Aorta (tissue), 5 donors: ENCODE measurements at places on chromosomes 5 and 9. TPM values are rescaled to one million over a fixed set of nuclear protein-coding genes. Genes with fewer than 3 reads are reported as not detected.

The RETREG1 gene
- total RNA-seq: 9.7 TPM

DNA sequence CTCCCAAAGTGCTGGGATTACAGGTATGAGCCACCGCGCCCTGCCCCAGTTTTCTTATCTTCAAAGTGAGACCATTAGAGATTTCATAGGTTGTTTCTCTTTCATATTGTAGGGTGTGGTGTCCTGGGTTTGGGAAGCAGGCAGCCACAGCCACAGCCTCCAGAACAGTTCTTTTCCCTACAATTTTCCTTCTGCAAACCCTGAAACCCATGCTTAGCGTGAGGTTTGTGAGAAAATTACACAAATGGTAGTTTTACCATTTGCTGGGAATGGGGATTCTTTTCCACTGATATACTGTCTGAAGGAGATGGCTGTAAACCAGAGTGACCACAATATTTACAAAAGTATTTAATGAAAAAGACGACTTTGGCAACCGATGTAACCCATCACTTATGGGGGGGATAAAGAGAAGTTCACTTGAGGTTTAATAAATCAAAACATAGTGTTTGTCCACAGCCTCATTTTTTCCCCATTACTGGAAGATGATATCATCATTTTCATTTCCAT, 26.7 kb upstream of the ECM2 start:
- H3K4me1 ChIP-seq: no peaks in the 10 kb centered on the region
- no peak for DNase-seq
- H3K4me3 ChIP-seq: no peak overlapping the region
- peaks cover 2% of the 10 kb centered on the region for H3K27me3 ChIP-seq
- no peak overlapping the region for H3K27ac ChIP-seq

The FSD1L gene
- total RNA-seq: 6.9 TPM

The FBP2 gene
- total RNA-seq: not detected

DNA sequence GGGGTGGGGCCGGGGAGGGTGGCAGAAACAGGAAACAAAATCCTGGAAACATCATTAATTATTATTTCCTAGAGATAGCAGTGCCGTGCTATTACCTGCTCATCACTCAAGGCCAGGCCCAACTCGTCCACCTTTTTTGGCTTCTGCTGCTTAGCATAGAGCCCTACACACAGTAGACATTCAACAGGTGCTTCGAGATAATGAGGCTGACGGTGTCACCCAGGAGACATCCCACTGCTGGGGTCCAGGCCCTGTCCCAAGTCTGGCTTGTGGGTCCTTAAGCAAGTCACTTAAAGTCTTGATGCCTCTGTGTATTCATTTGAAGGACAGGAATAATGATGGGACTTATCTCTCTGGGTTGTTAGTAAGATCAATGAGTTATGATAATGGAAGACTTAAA, 506.6 kb downstream of the BNC2 start:
- H3K27ac ChIP-seq: no peak overlapping the region
- no peaks in the 10 kb centered on the region for H3K4me1 ChIP-seq
- no peaks in the 10 kb centered on the region for H3K27me3 ChIP-seq
- DNase-seq: no peak
- no peak overlapping the region for H3K4me3 ChIP-seq
- no peaks in the 10 kb centered on the region for H3K36me3 ChIP-seq

The MYMK gene
- total RNA-seq: not detected

DNA sequence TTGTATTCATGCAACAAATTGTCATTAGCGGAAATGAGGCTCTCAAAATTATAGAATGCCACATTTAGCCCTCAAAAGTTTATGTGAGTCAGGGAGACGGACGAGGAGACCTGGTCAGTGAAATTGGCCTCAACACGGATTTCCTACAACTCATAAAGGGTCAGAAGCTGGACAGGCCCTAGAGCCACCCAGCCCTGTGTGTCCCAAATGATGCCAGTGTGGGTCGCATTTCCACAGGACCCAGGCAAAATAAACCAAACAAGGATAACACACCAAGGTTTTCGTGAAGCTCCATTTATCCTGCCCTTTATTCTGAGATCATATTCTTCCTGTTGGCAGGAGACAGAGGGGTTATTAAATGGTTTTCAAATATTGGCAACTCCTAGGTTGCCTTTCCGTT, 72.0 kb upstream of the COL5A1 start:
- no peak for DNase-seq
- no peaks in the 10 kb centered on the region for H3K27me3 ChIP-seq
- no peaks in the 10 kb centered on the region for H3K4me1 ChIP-seq

DNA sequence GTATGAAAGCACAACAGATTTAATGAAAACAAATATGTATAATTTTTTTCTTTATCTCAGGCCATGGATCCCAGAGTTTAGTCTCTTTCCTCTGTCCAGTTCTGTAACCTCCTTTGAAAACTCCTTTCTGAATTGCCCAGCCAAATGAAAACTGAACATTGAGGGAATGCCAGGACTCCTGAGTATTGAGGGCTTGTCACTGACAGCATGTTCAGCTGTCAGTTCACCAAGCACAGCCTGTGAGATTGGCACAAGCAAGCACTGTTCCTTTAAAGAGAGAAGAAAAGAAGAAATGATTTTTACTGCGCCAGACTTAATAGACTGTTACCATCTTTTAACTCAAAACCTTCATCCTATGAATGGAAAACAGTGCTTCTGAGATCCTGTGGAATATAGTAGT, 27.3 kb downstream of the TTC1 start:
- H3K27ac ChIP-seq: no peak overlapping the region
- H3K4me3 ChIP-seq: no peak overlapping the region
- DNase-seq: no peak
- peaks cover 2% of the 10 kb centered on the region for H3K4me1 ChIP-seq
- peaks cover 2% of the 10 kb centered on the region for H3K36me3 ChIP-seq
- no peaks in the 10 kb centered on the region for H3K27me3 ChIP-seq

The PLPP6 gene
- 4.5 TPM for total RNA-seq

DNA sequence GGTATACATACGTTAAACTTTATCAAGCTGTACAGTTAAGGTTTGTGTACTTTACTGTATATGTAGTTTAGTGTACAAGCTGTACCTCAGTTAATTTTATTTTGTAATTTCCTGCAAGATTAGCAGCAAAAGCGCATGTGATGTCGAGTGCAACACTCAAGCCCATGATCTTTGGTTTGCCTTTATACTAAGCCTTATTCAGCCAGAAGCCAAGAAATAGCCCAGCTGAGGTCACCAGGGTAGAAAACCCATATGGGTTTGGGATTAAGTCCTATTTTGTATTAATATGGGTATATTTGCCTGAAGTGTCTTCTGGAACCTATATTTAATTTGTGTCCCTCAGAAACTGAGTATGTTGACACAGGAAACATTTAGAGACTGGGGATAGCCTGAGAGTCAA, 59.3 kb downstream of the ZFAND5 start:
- no peak for DNase-seq
- peak overlapping the region; percentile 76 for H3K4me3 ChIP-seq
- H3K27me3 ChIP-seq: no peaks in the 10 kb centered on the region

DNA sequence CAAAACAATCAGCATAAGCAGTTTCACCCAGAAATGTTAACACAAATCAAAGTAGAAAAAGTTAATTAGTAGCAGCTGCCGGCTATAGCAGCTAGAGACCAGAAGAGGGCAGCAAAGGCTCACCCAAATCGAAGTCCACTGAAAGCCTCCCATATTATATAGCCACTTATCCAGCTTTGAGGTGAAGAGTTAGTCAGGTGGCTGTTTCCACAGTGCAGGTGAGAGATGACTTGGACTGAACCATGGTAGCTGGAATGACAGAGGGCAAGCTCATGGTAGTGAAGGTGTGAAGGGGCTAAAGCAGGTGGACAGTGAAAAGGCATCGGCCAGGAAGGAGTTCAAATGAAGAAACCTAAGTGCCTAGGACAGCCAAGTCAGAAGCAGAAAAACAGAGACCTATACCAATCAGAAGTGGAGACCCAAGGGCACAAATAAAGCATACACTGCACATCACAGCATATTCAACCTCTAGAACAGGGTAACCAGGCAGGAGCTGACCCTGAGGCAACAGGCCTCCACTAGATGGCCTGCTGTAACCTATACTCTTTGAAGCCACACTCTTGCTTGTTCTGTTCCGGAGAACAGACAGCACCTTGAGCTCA, 7.2 kb upstream of the RNF38 start:
- no peak overlapping the region for H3K27ac ChIP-seq
- H3K4me1 ChIP-seq: no peaks in the 10 kb centered on the region
- H3K36me3 ChIP-seq: no peaks in the 10 kb centered on the region
- no peak for DNase-seq
- H3K27me3 ChIP-seq: no peaks in the 10 kb centered on the region
